ENCODE measurements at places on chromosomes 4 and X. TPM values are rescaled to one million over a fixed set of nuclear protein-coding genes. Genes with fewer than 3 reads are reported as not detected.

The NAA11 gene
- total RNA-seq: 3.9 TPM

The CITED1 gene
- total RNA-seq: 0.22 TPM

The DUX4 gene
- total RNA-seq: not detected

The PAGE4 gene
- not detected for total RNA-seq

The SUPT20HL1 gene
- not detected for total RNA-seq

The NRK gene
- 2.1 TPM for total RNA-seq

The XPNPEP2 gene
- total RNA-seq: not detected

The ARMCX1 gene
- 36.3 TPM for total RNA-seq

The TMA16 gene
- total RNA-seq: 38.9 TPM

The F8A3 gene
- total RNA-seq: 2.3 TPM

The BEX2 gene
- total RNA-seq: 2.6 TPM

The FBXW7 gene
- 65.6 TPM for total RNA-seq

The RPS6KA3 gene
- total RNA-seq: 51.2 TPM

The BCORL1 gene
- total RNA-seq: 1.3 TPM

The CXCL5 gene
- total RNA-seq: 19.5 TPM

The TCEAL3 gene
- 12.9 TPM for total RNA-seq

The DSPP gene
- not detected for total RNA-seq

The UGT2B11 gene
- total RNA-seq: not detected

The S100P gene
- total RNA-seq: not detected

The CFAP99 gene
- total RNA-seq: under 0.01 TPM

The ACE2 gene
- total RNA-seq: not detected

The KLB gene
- under 0.01 TPM for total RNA-seq

Measured in placental pericyte (primary cell).